SW 1271 (cell line): ENCODE measurements at places on chromosomes 1 and 21.

DNA sequence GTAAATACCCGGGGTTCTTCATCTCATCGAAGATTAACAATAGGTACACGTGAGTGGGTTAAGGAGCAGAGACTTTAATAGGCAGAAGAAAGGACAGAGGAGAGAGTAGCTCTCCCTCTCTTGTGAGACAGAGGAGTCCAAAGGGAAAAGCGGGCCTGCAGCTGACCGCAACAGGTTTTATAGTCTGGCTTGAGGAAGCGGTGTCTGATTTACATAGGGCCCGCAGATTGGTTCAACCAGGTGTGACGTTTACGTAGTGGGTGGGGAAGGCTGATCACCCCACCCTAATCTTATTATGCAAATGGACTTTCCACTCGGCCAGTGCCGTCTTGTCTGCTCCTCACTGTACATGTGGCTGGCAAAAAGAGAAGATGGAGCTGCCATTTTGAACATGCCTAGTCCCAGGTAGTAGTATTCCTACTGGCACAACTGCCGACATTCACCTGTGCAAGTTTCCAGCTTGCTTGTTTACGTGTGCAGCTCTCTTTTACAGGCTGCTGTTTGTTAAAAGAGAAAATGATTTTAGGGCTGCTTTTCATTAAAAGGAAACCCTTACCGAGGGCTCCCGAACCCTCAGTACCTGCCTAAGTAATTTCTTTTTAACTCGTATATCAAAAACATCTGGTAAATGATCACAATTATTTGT, 10.6 kb downstream of the CDC14A start:
- no peak for DNase-seq

GRCh38 chr1:214740471-214740870, 137.5 kb downstream of the CENPF start:
- no peak for DNase-seq

- no peak for DNase-seq
These were observed 448.8 kb upstream of the VAMP3 start for GRCh38 chr1:7322283-7322785.

DNA sequence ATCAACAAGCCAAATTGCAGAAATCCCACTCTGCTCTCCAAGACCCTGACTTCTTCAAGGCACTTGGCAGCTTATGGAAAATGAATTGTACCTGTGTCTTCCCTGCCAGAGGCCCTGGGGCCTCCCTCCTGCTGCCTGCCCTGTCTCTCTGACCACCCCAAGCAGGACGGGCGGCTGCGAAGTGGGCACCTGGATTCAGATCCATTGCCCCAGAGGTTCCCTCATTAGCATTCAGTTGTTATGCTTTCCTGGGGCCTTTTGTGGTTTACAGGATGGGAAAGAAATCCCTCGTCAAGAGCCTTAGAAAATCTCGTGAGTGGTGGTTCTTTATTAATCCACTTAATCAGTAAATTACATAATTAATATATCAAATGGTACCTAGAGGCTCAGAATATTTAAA, 179.3 kb downstream of the TNR start:
- DNase-seq, result no peak

- no peak for DNase-seq
These were observed 13.0 kb downstream of the TRAF5 start for GRCh38 chr1:211339631-211340041.

GRCh38 chr1:69175053-69175452, 392.7 kb upstream of the LRRC7 start:
- no peak for DNase-seq

- DNase-seq, result no peak
These were observed 88.8 kb downstream of the RGL1 start for GRCh38 chr1:183893561-183894289.

- no peak for DNase-seq
These were observed 152.0 kb upstream of the ZRANB2 start for GRCh38 chr1:71232786-71233185.

DNA sequence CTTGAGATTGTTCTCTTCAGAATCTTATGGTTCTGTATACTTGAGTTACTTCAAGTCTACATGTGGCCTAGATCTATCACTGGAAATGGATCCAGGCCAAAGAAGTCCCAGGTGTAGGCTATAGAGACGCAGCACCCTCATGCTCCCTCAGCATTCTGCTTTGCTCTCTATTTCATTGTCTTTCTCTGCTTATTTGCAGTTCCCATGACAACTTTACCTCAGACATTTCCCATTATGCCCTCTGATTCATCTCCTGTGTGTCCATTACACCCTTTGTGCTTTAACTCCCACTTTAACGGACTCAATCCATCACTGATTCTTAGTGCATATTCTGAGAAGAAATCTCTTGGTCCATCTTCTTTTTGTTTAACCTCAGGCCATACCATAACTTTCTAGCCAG, 236.9 kb upstream of the NRIP1 start:
- no peak for DNase-seq

GRCh38 chr1:1596493-1597274, 3.3 kb downstream of the FNDC10 start:
- DNase-seq, result no peak

- DNase-seq, result no peak
These were observed 57.2 kb downstream of the TNN start for GRCh38 chr1:175124861-175125260.

- DNase-seq, result no peak
These were observed 21.7 kb upstream of the RGS16 start for GRCh38 chr1:182625719-182626504.

DNA sequence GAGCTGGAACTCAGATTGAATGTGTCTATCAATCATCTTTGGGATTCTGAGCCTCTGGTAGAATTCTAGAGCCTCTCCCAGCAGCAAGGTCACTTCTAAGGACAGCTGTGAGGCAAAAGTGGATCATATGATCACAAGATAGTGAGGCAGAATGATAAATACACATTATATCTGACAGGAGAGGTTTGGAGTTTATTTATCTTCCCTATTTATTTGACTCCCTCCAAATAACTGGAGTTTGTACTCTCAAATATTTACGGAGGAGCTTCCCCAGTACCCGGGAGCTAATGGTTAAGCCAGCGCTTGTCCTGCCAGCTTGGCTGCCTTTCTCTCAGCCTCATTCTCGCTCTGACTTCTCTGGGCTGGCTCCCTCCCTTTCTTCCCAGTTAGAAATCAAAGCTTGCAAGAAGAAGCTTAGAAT, 2.3 kb downstream of the HMGCS2 start:
- DNase-seq, result no peak

- no peak for DNase-seq
These were observed 16.8 kb downstream of the SUCO start for GRCh38 chr1:172549621-172550280.

GRCh38 chr1:165289556-165289955, 67.0 kb downstream of the LMX1A start:
- no peak for DNase-seq

DNA sequence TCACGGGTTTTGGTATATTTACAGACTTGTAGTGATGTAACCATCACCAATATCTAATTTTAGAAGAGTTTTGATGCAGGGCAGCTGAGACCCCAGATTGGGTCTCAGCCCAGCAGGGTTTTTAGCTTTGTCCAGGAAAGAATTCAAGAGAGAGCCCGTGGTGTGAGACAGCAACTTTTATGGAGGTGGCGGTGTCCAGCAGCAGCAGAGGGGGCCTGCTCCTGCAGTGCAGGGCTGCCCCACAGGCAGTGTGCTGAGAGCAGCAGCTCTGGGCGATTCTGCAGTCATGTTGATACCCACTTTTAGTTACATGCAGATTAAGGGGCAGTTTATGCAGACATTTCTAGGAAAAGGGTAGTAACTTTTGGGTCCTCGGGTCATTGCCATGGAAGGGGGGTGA, 1.8 kb upstream of the EPHX1 start:
- DNase-seq, result no peak
